ENCODE measurements at places on chromosomes 2 and 18.

DNA sequence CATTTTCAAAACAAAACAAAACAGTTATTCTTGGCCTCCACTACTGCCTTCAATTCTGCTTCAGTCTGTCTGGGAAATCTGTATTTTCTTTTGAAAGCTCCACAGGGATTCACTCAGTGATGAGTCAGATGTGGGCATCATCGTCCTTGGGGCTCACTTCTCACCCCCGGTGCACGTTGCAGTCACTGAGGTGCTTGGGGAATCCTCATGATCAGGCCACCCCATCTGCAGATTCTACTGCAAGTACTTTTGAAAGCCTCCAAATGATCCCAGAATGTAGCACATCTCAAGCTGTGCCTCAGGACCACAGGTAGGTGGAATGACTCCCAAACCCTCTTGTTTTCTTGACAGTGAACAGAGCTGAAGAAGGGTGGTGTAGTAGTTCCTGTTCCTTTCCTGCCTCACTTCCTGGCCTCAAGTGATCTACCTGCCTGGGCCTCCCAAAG lies 34.3 kb downstream of the LPIN2 start:
- no peak for DNase-seq

DNA sequence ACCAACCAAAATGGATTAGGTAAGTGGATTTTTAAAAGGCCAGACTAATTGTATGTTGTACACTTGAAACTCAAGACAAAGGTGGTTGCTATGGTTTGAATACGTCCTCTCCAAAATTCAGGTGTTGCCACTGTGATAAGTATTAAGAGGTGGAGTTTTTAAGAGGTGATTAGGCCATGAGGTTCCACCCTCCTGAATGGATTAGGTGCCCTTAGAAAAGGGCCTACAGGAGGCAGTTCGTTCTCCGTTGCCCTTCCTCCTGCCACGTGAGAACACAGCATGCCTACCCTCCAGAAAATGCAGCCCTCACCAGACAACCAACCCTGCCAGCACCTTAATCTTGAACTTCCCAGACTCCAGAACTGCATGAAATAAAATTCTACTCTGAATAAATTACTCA lies 51.2 kb downstream of the CHMP3 start:
- no peak for DNase-seq

GRCh38 chr18:29841631-29842030 lies 1200.9 kb downstream of the DSC3 start:
- DNase-seq: no peak

DNA sequence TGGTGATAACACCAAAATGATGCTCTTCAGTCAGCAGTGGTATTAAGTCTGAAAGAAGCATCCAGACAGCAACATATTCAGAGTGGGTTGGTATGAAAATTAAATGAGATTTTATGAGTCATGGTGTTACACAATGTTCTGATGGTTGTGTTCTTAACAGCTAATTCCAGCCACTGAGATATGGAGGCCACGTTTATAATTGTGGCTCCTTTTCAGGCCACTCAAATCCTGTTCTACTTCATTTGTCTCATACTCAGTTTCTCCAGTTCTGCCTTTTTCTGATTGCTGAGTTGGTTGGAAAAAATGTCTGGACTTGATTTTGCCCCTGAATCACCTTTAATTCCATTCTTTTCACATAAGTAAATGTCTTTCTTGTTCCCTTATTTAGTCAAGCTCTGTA lies 162.7 kb upstream of the COL3A1 start:
- DNase-seq: no peak

DNA sequence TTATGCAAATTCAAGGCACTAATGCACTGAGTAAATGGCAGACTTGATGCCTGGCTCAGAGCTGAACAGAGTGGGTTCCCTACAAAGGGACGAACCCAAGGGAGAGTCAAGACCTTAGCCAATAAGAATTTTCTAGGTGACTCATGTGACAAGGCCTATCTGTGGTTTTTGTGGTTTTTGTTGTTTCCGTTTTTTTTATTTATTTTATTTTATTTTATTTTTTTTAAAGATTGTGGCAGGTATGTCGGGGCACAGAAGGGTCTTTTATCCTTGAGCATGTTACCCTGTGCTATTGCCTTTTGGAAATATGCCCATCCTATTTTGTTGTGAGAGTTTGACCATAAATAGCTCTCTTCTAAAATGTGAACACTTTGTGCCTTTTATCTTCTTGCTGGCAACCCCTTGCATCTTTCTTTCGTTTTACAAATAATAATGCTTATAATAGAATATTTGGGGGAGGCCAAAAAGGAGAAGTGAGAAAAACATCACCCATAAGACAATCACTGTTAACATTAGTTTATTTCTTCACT lies 113.4 kb upstream of the AQP4 start:
- DNase-seq: no peak

All from progenitor cell of endocrine pancreas (in vitro differentiated cells).